ENCODE measurements at places on chromosomes 16 and 17.

DNA sequence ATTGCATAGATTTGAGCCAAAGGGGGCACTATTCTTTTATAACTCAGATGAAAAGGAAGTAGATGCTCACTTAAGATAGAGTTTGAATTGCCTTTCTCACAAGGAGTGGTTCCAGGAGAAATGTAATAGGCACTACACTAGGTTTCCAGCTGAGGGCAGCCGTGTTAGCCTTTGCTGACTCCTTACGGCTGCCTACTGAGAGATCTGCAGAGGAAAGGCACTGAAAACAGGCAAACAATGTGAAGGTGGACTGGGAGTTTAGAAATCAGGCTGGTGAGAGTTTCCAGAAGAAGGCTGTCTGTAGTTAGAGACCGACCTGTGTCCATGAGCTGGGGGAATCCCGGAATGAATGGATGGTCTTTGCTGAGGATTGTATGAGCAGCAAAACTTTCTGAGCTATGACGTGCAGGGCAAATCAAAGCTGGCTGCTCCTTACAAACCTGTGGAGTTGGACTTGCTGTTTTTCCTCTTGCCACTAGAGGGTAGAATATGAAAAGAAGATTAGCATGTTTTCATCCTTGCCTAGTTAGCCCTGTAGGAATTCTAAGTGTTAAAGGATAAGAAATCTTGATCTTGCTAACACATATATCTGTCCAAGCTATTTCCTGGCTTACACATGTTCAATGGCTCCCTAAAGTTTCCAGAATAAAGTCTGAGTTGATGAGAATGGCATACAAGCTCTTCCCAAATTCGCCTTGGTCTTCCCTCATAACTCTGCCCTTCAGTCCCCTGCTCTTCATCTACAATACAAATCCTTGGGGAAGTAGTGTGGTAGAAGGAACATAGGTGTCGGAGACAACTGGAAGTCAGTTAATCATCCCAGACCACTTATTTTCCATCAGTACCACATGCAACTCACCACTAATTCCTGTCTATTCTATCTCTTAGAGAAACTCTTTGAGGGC is 20.1 kb upstream of the TAOK1 start:
- peak; percentile 67 for DNase-seq

DNA sequence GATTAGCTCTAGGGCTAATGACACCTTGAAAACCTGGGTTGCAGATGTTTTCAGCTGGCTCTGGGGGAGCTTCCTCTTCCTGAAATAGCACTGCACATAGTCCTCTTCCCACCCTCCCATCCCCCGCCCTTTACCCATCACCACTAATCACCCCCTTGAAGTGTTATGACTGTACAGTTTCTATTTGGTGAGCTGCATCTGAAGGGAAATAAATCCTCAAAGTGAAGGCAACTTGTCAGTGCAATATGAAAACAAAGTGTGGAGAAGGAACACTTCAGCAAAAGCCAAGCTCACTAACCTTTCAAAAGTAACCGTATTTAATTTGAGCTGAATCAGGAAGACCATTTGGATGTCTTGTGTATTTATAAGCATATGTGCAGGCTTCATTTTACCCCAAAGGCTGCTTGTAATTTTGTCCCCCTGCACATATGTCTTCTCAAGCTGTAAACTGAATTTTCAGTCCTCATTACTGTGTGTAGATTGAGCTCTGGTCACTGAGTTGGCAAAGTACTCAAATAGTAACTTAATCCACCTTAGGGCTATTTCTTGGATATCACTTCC is 44.1 kb upstream of the CA10 start:
- no peak for DNase-seq

DNA sequence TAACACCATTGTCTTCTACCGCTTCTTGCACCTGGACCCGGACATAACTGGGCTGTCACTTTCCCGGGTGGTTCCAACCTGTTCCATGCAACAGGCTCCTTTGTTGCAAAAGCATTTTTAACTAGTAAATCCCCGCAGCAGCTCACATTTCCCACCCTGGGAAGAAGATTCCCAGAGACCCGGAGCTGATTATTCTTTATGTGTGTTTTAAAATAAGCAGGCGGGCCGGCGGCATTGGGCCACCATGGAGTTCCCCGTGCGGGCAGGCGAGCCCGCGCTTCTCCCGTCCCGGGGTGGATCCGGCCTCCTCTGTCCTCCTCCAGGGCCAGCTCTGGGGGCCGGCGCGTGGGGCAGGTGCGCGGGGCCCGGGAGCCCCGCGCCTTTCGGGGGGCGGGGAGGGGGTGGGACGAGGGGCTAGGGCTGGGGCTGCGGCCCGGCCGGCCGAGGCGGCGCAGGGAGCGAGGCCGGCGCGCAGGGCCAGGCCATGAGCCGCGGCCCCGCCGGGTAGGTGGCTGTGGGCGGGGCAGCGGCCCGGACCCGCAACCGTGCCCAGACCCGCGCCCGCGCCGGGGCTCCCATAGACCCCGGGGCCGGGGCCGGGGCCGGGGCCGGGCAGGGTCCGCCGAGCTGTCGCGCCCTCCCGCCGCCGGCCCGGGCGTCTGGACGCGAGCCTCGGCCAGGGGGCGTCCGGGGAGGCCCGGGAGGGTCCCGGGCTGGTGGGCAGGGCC is 1.7 kb downstream of the CRAMP1 start:
- peak; percentile 12 for DNase-seq

- no peak for DNase-seq
Measured at GRCh38 chr17:11056926-11057325, 184.1 kb upstream of the SHISA6 start.

- DNase-seq = peak; percentile 83
Measured at GRCh38 chr16:30896261-30896888, at the start of gene CTF1. Gene CTF1, plus strand, starts transcription at chr16:30896614. Its CDS starts 30 bp downstream, at chr16:30896644.

- DNase-seq = no peak
Measured at GRCh38 chr17:36198831-36199465, 2.4 kb upstream of the CCL3L1 start.

DNA sequence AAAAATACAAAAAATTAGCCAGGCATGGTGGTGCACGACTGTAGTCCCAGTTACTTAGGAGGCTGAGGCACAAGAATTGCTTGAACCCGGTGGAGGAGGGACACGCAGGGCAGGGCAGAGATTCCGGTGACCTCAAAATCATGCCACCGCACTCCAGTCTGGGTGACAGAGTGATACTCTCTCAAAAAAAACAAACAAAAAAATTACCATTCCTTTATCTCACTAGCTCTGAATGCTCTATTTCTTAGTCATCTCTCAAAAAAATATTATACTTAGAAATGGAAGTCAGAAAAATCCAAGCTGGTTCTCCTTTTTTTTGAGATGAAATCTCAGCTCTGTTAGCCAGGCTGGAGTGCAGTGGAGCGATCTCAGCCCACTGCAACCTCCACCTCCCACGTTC is 40.8 kb downstream of the SPOP start:
- no peak for DNase-seq

GRCh38 chr17:52517176-52517575 is 358.7 kb upstream of the CA10 start:
- DNase-seq = no peak

DNA sequence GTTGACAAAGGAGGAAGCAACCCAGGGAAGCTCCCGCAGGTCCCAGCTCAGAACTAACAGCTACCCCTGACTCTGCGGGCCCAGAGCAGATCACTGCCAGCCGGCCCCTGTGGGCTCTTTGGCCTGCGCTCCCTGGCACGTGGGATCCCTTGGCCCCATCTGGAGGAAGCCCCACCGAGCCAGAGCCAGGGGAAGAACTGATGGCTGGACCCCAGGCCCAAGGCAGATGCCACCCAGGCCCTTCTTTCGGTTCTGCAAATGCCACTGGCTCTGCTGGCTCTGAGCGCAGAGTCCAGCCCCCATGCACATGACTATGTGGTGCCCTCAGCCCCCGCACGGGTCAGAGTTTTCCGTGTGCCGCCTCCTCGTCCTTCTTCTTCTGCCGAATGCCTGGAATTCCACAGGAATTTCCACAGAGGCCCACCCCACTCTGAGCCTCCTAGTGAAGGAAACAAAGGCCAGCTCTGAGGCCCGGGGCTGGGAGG is 35.8 kb upstream of the SNN start:
- peak; percentile 51 for DNase-seq

DNA sequence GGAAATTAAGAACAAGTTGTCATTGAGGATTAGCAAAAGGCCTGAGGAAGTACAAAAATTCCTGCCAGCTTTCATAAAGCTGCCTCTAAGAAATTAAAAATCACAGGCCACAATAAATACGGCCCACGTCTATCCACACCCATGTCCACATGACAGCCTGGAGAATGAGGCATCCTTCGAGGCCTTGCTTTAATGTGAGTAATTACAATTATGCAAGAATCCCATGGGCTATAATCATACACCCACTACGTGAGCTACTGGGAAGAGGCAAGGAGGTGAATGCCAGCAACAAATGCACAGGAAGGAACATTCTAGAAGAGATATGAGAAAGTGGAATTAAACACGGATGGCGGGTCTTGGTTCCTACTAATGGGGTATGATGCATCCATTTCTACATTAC is 65.4 kb upstream of the ZFHX3 start:
- DNase-seq = no peak

GRCh38 chr17:68584581-68585303 is 16.4 kb downstream of the FAM20A start:
- DNase-seq = no peak

GRCh38 chr17:384622-385177 is 32.1 kb upstream of the RPH3AL start:
- no peak for DNase-seq

DNA sequence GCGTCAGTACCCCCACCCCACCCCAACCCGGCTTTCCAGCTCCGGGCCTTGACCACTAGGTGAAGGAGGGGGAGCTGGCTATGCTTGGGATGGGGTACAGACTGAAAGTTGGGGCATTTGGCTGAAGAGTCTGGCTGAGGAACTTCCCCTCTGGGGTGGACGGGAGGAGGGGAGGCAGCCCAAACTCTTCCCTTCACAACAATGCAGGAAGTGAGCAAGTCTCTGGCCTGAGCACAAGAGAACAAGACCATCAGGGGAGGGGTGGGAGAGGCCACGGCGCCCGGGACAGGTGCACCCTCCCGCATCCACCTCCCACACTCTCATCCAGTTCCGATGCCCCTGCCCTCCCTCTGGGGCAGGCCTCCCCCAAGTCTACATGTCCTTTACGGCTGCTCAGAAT is 5.6 kb downstream of the USH1G start:
- DNase-seq = no peak

All from neuronal stem cell (in vitro differentiated cells).